ENCODE measurements at places on chromosomes 1 and 21.

DNA sequence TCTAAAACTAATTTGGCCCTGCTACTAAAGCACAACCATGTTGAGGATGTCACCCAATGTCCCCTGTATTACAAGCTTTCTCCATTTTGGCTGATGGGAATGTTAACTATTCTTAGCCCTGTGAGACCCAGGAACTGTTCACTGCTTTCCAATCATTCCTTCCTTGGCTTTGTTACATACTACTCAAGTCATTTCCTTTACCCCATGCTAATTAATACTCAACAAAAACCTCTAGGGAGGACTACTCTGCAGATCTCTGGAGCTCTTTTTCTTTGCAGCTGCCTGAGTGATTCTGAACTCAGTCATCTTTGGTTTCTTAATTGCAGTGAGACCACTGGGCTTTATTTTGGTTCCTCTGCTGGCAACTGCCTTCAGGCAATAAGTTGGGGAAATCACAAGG lies 23.3 kb upstream of the RPE65 start:
- no peak for DNase-seq

- DNase-seq: peak; percentile 39
Observed at GRCh38 chr21:38506661-38507281, 8.5 kb upstream of the ERG start.

DNA sequence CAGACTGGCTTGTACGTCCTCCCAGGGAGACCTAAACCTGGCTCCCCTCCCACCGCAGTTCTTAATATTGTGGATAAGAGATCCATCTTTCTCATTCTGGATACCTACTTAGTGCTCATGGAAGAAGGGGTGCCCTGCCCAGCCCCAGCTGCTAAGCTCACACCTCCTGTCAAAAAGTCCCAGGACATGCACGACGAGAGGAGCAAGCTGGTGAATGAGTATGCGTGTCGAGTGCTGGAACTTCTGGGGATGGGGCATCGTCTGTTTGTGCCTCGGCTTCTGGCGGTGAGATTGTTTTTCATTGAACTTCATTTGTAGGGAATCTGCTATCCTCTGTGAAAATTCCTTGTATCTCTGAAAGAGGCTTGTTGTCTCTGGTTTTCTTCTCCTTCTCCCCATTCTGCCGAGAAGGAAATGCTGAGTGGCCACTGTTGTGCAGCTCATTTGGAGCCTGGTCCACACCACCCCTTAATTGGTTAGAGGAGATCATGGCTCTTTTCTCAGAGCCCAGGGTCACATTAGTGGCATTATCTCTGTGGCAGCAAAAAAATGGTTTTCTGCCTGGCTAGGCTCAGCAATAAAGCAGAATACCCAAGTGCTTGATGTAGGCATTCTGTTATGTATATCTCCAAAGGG lies 199.4 kb upstream of the CACYBP start:
- no peak for DNase-seq

DNA sequence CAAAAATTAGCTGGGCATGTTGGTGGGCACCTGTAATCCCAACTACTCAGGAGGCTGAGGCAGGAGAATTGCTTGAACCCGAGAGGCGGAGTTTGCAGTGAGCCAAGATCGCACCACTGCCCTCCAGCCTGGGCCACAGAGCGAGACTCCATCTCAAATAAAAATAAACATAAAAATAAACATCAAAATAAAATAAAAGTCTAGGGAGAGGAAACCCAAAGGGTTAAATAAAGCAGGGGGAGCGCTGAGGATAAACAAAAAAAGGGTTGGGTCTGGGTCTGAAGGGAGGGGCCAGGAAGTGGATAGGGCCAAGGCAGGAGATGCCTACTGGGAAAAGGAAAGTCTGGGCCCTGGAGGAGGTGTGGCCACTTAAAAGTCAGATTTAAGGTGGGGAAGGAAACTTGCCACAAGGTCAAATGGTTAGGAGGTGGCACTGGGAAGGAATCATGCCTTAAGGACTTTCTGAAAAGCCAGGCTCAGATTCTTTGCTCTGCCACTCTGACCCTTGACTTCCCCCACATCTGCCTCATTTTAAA lies 150.0 kb downstream of the ADSS2 start:
- no peak for DNase-seq

DNA sequence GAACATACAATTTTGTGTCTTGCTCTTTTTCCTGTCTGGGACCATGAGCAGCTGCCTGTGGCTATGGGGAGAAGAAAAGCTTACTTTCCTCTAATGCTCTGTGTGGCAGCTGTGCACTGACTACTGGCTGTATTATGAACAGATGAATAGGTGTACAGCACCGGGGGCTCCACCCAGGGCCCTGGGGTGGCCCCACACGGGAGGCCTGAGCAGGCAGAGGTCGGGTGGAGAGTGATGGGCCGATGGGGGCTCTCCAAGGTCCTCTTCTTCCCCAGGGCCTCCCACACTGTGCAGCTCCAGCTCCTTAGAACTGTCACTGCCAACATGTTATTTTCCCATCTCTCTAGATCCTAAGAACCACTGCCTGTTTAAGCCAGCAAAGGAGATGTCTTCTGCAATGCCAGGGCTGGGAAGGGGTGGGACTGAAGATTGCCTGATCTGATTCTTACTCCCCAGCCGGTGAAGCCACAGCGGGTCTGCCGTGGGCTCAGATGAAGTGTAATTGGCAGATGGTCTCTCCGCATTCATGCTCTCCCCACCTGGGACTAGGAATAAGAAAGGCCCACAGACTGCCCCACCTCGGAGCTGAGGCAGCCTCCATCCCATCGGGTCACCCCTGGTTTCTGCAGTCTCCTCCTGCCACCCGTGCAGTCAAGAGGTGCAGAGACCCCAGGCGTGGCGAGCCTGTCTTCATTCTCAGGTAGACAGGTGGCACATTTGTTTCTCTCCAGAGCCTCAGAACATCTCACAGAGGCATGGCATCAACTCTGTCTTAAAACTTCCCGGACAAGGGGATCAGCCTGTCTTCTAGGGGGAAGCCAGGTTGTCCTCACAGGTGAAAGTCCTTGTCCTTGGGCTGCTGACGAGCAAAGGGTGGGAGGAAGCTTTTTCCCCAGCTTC lies 186.5 kb upstream of the GALNT2 start:
- DNase-seq: no peak

DNA sequence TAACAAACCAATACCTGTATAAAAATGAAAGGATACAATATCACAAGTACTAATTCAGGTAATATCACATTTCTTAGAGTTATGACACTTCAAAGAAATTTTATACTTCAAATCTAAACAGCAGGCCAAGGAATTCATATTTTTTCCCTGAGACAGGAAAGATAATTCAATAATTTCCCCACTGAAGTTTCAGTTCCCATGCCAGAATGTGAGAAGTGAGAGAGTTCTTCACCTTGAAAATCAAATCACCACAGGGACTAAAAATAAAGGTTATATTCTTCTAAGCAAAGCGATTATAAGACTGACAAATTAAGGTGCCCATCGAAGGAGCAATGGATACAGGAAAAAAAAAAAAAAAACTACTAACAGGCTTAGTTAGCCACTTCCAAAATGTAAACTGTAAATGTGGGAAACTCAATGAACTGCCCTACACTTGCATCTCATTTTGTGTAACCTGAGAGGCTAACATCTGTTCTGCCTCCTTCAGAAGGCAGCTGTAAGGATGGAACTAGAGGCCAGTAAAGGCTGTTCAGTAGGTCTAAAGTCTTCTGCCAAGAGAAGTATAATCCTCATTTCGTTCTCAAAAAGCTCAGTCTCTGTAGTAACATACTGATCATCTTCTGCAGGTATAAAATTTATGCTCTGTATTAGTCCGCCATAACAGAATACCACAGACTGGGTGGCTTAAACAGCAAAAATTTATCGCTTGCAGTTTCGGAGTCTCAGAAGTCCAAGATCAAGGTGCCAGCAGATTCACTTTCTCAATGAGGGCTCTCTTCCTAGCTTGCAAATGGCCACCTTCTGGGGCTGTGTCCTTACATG lies 127.8 kb downstream of the RERE start:
- DNase-seq: no peak

- peak; percentile 3 for DNase-seq
Observed at GRCh38 chr1:238960071-238960470, 426.3 kb upstream of the CHRM3 start.

DNA sequence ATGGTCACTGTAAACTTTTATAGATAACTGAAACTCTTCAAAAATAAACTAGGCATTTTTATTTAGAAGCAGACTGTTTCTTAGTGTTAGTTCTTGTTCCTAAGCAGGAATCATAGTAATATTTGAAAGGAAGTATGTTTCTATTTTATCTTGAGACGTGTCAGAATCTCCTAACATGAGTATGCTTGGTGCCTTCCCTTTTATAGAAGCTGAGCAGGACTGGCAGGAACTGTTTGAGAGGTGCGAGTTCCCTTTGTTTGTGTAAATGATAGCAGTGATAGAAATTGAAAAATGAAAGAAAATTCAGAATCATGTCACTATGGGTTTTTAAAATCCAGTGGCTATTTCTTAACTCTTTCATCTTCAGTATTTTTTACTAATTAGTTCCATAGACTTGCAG lies 56.9 kb downstream of the LRRC8D start:
- peak; percentile 11 for DNase-seq

DNA sequence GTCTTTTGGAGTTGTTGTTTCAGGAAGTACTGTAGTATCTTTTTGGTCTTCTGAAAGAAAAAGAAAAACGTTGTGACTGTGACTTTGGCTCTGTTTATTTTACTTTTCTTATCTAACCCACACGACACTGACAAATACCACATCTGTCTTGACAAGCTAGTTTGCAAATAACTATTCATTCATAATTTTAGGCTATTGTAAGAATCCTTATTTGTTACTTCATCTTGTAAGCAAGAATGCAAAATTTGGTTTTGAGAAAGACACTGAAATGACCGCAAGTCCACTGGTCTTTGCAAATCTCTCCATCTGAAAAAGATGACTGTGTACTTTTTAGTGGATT lies 12.7 kb downstream of the TGFB2 start:
- DNase-seq: no peak

GRCh38 chr1:117120774-117121588 lies 568 bp downstream of the TRIM45 start:
- DNase-seq: no peak

DNA sequence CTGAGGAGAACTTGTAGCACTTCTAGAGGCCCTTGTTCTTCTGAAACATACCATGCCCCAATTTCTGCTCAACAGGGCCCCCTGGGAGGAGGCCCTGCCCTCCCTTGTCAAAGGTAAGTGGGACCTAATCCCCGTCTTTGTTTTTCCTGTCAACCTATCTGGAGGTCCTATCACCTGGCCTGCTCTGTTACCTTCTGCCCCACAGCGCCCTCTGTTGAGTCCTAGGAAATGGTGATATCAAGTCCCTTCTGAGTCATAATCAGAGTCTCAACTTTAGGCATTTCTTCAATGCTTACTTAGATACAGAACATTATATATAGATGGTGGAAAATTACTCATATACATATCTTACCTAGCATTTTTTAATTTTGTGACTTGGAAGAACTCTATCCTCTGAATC lies 28.2 kb upstream of the FCRL4 start:
- peak; percentile 28 for DNase-seq

GRCh38 chr21:30426731-30427130 lies 1.0 kb upstream of the KRTAP13-3 start:
- DNase-seq: no peak

- DNase-seq: peak; percentile 89
Observed at GRCh38 chr1:17233675-17234320, 15.1 kb upstream of the PADI3 start.

GRCh38 chr1:164950541-164950986 lies 391.6 kb downstream of the PBX1 start:
- no peak for DNase-seq

DNA sequence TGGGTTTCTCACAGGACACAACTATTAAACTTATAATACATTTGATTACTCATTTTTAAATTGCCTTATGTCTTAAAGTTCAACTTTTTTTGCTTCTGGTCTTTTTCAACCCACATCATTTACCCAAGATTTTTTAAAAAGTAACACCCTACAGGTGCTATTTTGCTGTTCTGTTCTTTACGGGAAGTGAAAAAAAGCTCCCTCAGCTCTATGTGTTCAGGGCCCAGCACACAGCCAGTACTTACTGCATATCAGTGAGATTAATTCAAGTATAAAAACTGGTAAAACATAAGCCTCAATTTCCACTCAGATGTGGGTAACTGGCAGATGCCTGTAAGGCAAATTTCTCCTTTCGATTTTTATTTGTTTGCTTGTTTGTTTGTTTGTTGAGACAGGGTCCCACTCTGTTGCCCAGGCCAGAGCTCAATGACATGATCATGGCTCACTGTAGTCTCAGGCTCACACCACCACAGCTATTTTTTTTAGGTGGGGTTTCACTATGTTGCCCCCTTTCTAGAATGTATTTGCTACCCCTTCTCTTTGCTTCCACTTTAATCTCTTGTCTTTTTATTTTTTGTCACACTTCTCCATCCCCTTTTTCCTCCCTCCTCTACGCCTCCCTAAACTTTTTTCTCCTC lies 20.3 kb downstream of the RNASEL start:
- no peak for DNase-seq

DNA sequence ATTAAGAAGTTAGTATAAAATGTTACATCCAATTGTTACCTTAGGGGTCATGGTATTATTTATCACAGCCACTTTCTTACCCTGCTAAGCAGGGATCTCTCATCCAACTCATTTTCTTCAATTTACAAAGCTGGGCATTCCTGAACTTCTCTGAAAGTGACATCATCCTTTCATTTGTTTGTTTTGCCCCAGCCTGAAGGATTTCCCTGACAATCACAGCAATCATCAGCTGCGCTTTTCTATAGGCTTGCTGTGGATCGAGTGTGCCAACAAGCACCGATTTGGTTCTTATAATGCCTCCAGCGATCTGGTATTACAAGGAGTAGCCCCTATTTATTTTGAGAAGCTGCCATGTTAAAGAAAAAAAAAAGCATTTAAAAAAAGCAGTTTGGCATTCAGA lies 240.2 kb downstream of the USH2A start:
- DNase-seq: no peak

- no peak for DNase-seq
Observed at GRCh38 chr1:201748335-201748734, 80.6 kb upstream of the IPO9 start.

DNA sequence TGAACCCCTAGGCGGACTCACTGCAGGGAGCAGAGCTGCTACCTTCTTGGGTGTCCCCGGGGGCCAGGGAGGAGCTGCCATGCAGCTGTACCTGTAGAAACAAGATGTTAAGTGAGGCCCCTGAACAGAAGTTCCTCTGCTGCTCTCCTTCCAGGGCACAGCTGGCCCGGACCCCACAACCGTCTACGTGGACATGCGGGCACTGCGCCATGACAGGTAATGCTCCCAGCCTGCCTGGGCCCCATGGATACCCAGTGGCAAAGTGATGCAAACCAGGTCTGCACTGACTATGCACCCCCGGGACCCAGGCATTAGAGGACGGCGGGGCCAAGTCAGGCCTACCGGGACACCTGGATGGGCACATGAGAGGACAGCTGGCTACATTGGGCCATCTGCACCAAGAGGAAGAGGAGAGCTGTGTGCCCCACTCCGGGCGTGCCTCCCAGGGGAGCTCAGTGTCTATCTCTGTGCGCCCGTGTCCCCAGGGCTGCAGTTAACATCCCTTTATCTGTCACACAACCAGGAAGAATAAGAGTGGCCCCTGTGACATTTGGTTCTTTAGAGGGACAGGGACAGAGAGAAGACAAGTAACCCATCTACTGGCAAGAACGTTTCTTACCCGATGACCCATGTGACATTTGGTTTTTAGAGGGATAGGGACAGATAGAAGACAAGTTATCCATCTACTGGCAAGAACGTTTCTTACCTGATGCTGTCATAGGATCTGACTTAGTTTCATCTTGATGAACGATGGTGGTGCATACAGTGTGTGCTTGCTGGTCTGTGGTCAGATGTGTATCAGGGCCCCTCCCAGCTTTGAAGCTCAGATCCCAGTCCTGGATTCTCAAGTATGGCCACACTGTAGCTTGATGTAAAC lies 44.1 kb downstream of the S100B start:
- DNase-seq: no peak
